BJ (cell line): ENCODE measurements at places on chromosomes 7 and 10.
A peak's percentile ranks its signal among the peaks of the same experiment; 100 is the strongest.

GRCh38 chr10:80491251-80492102 lies 37.4 kb downstream of the TSPAN14 start:
- no peak for DNase-seq

GRCh38 chr7:110808361-110808760 lies 282.6 kb upstream of the LRRN3 start:
- DNase-seq, result no peak

- DNase-seq, result no peak
These were observed 289.3 kb upstream of the ZMIZ1 start for GRCh38 chr10:78779339-78779955.

- no peak for DNase-seq
These were observed 60.8 kb downstream of the MDH2 start for GRCh38 chr7:76108540-76109233.

DNA sequence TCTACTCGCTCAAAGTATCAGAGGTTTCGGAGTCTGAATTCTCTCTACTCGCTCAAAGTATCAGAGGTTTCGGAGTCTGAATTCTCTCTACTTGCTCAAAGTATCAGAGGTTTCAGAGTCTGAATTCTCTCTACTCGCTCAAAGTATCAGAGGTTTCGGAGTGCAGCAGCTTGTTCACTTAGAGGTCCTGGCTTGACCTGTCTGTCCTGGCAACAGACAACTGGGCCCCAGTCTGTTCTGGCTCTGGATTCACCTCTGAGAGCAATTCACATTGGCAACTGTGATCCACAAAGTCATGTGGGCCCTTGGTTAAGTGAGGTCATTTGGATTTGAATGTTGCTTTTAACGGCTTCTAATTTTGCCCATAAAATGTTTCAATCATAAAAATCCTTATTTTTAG lies 63.9 kb upstream of the ST8SIA6 start:
- no peak for DNase-seq

- DNase-seq, result no peak
These were observed 407.8 kb downstream of the NXPH1 start for GRCh38 chr7:8841171-8841570.

GRCh38 chr10:133439517-133440461 lies 14.0 kb upstream of the SCART1 start:
- DNase-seq, result no peak

GRCh38 chr10:36393801-36394200 lies 731.6 kb upstream of the ANKRD30A start:
- DNase-seq, result peak; percentile 16

GRCh38 chr10:129962872-129963640 lies 1.0 kb downstream of the EBF3 start:
- DNase-seq, result no peak

DNA sequence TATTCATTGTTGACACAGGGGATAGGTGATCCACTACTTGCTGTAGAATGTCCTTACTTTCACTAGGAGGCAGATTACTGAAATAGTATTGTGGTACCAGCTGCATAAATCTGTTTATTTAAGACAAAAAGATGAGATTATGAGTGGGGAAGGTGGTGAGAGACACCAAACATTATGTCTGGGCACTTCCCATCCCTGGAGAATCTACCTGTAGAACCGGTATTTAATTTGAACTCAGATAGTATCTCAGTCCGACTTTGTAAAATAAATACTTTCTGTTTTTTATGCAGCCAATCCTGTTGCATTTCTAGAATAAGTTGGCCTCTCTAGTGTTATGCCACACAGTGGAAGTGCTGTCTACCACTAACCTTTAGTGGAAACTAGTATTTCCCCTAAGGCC lies 13.4 kb downstream of the BCCIP start:
- DNase-seq, result no peak

DNA sequence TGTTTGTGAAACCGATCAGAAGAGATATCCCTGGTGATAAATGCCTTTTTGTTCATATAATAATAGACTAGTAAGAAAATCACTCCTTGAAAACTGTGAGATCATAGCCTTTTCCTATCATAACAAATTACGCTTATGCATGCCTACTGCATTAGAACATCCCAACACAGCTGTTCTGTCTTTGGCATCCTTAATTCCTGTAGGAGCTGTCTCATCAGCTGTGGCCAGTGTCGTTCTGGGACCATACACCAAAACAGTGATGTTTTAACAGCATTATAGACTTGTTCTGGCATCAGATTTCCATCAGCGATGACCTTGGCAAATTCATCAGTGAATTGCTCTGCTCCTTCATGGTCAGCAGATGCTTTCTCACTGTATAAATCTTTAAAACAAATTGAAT lies 423.6 kb upstream of the LRGUK start:
- DNase-seq, result peak; percentile 50

GRCh38 chr10:46270086-46270811 lies 16.5 kb upstream of the ANTXRL start:
- DNase-seq, result no peak

- DNase-seq, result no peak
These were observed 77.9 kb upstream of the PLXNA4 start for GRCh38 chr7:132654150-132654549.

- no peak for DNase-seq
These were observed 56.8 kb downstream of the SDHAF3 start for GRCh38 chr7:97174303-97174702.

DNA sequence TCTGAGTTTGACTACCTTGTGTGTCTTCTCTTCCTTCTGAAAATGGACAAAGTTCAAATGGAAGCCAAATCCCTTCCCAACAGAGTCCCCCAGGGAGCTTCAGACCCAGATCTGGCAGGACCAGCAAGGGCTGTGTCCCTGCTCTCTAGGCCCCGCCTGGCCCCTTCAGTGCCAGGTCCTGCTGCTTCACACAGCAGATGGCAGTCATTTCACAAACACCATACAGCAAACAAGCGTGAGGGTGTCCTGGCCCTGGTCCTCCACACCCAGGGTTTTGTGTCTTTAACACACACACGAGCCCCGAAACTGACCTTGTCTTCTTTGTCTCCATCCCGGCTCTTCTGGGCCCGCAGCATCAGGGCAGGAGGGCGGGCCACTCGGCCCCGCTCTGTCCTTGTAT lies 145.0 kb downstream of the TCERG1L start:
- no peak for DNase-seq

DNA sequence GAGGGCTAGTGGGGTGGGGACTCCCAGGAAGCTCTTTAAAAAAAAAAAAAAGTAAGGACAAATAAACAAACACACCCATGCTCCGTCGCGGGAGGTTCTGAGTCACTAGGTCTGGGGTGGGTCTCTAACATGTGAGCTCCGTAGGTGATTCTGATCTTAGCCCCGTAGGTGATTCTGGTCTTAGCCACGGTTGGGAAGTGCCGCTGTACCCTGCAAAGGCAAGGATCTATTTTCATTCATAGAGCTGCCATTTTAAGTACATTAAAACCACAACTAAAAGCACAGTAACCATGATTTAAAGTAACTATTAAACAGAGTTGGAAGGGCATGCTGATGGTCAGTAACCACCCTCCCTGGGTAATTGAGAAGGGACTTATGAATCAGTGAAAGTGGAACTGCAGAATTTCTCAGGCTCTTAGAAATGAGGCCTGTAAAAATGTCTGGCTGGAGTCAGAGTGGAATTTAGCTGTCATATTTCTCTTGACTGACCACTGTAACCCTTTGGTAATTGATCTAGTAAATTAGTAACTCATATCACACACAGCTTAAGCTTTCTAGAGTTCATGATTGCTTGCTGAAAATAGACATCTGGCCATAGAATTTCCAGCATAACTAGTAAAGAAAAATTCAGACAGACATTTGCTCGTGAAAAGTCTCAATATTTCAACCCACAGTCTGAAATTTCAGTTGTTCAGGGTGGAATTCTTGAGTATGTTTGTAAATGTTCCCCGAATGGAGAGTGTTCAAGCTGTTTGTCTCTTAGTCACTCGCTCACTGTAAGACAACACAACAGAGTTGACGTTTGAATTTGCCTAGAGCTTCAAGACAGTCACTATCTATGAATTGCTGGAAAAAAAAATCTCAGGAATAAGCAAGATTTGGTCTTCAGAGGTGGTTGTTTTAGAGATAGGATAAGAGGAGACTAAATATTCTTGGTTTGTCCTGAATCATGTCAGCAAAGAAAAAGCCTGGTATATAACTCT lies 34.2 kb upstream of the TCF7L2 start:
- no peak for DNase-seq

DNA sequence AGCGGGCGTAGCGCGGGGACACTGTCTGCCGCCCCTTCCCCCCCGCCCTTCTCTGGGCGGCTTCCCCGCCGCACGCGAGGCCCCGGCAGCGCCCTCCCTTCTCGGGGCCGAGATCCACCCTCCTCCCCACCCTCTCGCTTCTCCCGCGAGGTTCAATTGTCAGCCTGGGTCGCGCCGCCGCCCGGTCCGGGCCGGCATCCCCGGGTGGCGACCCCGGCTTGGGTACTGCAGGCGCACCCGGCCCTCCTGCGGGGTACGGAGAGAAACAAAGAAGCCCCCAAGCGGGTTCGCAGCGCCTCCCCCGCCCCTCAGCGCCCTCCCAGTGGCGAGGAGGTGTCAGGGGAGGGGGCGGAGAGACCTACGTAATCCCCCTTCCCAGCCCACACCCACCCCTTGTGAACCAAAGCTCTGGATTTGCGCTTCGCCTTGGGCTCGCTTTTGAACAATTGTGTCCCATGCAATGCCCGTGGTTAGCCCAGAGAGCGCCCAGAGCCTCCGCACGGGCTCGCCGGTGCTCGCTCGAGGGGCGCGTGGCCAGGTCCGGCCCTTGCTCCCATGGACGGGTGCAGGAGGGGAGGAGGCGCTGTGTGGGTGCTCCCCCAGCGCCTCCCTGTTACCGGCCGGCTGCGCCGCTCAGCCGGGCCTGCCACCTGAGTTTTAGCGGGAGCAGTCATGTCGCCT lies 634 bp downstream of the HECW1 start:
- no peak for DNase-seq

GRCh38 chr7:117038408-117038807 lies 85.1 kb downstream of the ST7 start:
- no peak for DNase-seq

DNA sequence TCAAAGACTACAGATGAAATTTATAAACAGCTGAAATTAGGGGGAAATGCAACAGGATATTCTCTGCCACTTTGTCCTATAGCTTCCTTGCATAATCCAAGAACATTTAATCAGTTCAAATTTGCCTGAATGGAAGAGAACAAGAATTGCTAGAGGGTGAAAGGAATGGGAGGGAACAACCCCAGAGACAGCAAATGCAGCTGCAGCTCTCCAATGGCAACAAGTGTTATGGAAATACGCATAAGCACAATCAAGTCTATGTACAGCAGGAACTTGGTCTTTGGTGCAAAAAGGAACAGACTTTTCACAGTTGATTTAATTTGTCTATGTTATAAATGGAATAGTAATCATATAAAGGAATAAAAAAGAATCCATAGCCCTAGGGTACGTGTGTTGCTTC lies 269.0 kb upstream of the ETV1 start:
- no peak for DNase-seq

DNA sequence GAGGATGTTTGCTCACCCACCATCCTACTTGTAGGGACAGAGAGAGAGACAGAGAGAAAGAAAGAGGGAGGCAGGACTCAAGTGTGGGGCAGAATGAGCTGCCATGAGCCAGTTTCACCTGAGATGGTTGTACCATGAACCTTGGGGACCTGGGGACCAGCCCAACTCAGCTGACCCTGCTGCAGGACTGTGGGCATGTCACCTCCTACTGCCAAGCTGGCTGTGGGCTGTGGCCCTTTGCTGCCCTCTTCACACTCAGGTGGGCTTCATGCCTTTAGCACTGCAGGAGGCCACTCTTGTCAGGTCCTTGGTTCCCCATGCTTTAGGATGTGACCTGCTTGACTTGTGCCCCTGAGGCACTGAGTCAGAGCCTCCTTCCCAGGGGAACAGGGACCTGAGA lies 108.2 kb upstream of the PCBD1 start:
- DNase-seq, result no peak

DNA sequence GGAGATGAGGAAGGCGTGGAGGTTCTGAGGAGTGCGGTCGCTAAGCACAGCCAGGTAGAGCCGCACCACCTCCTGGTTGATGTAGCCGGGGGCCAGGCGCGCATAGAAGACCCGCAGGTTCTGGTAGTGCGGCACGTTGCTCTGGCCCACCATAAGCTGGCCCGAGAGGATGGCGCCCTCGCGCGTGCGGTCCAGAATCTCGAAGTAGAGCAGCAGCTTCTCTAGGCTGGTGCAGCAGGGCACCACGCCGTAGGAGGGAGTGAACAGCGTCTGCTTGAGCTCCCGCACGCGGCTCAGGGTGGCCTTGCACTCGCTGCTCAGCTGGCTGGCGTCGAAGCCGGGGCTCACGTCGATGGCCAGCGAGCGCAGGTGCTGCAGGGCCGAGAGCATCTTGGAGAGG lies 77.8 kb upstream of the TNRC18 start:
- no peak for DNase-seq

DNA sequence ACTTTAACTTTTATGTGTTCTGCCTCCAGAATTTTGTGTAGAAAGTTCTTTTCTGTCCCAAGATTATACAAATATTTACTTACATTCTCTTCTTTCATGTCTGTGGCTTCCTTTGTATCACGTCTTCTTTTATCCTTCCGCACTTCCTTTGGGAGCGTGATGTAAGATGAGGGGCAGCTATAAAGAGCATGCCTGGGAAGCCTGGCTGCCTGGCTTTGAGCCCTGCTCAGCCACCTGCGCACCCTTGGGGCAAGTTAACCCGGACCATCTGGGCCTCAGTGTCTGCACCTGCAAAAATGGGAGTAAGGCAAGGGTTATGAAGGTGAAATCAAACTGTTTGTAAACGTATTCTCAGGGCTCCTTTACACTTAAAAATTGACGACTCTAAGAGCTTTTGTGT lies 25.2 kb downstream of the PALD1 start:
- DNase-seq, result no peak

DNA sequence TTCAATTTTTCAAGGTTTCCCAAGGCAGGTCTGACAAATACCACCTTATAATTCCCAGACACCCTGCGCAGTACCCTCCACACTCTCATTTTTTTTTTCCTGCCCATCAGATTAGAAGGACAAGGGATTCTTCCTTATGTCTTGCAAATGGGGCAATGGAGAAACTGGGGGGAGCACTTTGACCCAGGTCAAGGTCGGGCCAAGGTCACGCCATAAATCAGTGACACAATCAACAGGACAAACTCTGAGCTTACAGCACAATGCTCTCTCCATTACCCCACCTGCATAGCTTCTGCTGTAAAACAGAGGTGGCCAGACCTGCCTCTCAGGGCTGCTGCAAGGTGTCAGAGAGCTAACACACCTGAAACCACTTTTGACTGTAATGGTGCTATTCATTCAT lies 254.4 kb upstream of the ZMIZ1 start:
- no peak for DNase-seq

DNA sequence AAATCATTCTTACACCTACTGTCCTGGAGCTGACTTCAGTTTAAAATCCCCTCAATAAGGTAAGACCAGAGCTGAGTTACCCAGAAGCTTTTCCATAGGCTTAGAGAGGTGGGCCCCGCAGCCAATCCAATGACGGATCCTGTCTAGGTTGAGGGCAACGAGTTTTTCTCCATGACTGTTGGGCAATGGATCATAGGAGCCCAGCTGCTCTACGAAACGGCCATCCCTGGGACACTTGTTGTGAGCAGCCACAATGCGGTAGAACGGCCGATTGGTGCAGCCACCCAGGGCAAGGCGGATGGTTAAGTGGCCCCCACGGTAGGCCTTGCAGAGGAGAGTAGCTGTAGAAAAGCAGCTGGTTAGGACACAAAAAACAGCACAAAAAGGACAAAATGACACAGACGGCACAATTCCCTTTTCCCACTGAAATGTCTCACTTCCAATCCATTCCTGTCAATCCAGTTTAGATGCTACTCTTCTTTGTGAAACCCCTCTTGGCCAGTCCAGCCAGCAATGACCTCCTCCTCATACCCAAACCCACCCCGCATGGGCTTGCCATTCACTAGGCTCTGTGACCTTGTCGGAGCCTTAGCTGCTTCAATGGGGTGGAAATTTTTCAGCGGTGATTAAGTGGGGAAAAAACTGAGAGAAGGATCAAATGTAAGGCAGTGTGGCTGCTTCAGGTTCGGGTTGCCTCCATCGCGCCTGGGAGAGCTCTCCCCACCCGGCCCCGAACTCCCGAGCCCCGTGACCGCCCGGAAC lies 580 bp downstream of the MRPS16 start:
- no peak for DNase-seq
